Activated T-cell treated with anti-CD3 and anti-CD28 coated beads, Interleukin-2, amount 50 U/mL, for 72 hours (primary cell): ENCODE measurements at places on chromosomes 5 and 9.

DNA sequence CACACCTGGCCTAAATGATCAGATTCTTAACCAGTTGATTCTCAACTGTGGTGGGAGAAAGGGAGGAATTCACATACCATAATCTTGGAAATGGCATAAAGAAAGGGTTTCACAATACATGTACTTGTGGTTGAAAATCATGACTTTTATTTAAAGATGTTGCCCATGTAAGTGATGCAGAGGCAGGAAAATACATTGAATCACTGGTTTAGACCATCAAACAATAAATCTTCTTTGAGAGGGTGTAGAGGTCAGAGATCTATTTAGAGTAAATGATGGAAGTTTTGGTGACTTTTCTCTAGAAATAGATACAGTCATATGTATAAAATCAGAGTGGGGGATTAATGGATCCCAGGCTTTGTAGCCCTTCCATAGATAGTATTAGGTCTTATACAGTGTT is 15.4 kb downstream of the NDUFS4 start:
- DNase-seq, result no peak

GRCh38 chr5:179806250-179807048 is at the start of gene MGAT4B:
Gene MGAT4B, minus strand, starts transcription at chr5:179806866. Its CDS starts 283 bp downstream, at chr5:179806583.
- DNase-seq, result peak; percentile 71

GRCh38 chr5:170300361-170301013 is 2.9 kb upstream of the LCP2 start:
- no peak for DNase-seq

DNA sequence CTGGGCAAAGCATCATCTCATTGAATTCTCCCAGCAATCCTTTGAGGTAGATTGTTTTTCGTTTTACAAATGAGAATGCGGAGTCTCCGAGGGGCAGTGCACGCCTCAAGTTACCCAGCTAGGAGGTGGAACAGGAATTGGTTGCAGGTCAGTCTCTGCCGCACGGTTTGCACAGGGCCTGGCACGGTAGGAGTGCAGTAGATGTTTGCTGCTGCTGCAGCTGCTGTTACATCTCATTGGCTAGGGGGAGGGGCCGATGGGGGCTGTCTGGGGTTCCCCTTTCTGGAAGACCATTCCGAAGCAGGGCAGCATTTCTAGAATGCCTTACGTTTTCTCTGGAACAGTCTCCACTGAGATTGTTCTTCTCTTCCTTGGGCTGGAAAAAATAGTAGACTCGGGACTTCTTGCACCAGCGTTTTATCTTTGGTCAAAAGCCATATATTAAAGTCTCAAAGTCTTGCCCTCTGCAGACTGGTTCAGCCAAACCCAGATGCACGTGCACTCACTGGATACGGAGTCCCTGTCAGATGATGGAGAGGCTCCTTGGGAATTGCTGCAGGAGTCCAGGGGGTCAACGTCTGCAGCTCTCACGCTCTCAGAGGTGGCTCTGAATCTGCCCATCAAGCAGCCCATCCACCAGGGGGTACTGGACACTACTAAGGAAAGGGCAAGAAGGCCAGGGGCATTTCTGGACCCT is 1.2 kb downstream of the USP20 start:
- DNase-seq, result peak; percentile 48

- no peak for DNase-seq
Observed at GRCh38 chr5:110463106-110463505, 263.4 kb downstream of the TMEM232 start.

GRCh38 chr5:18772475-18772874 is 1138.2 kb downstream of the TAF11L14 start:
- no peak for DNase-seq

GRCh38 chr5:151870820-151871219 is 53.8 kb downstream of the GLRA1 start:
- DNase-seq, result no peak

DNA sequence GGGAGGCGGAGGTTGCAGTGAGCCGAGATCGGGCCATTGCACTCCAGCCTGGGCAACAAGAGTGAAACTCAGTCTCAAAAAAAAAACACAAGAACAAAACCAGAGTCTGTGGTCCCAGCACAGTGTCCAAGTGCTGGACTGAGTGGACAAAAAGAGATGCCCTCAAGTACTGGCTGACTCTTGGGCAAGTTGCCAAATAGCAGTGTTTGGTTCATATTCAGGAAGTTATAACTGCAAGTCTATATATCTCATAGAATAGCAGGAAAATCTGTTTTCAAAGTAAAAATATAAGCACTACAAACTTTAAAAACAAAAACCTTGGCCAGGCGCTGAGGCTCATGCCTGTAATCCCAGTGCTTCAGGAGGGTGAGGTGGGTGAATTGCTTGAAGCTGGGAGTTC is 7.3 kb downstream of the HABP4 start:
- DNase-seq, result no peak

- peak; percentile 38 for DNase-seq
Observed at GRCh38 chr5:4879693-4880303, 260.3 kb upstream of the ADAMTS16 start.

DNA sequence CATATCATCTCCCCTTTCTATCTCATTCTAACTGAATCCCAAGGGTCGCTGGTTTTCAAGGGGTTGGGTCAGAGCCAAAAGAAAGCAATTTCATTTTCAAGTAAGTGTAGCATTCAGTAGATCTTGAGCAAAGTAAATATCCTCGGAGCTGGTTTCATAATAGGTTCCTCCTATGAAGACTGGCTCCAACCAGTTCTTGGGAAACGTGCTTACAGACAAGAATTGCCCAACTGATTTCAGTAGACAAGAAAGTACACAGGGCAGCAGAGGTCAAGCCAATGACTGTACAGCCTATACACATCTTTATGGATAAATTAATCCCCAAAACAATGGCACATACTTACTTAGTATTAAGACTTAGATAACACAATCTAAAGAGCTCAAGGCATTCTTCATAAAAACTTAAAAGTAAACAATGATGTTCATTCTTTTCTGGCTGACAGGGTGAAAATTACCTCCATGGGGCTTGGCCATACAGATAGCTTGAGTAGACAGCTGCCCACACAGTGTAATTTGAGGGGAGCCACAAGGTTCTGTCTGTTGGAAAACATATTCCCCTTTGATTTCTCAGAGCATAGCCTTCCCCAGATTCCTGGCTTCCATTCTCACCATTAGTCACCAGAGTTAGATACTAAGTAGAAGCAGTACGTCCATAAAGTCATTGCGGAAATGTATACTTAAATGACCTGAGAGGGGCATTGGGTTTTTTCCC is 163.9 kb downstream of the ARRDC3 start:
- DNase-seq, result no peak

- DNase-seq, result no peak
Observed at GRCh38 chr9:68492806-68493205, 47.9 kb downstream of the TMEM252 start.

DNA sequence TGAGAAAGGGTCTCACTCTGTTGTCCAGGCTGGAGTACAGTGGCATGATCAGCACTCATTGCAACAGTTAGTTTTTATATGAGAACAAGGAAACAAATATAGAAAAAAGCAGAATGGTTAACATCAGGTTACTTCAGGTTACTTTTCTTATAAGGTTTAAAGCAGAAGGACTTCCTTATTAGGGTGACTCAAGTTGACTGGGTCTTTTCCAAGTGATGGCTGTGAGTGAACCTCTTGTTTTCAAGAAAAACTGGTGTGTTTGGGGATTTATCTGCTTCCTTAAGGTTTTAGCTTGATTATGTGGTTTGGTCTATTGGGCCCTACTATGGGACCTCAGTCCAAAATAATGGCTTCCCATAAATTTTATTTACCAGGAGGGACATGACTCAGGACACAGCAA is 99.2 kb downstream of the ARRDC3 start:
- no peak for DNase-seq

GRCh38 chr5:81209869-81210493 is 23.1 kb upstream of the CKMT2 start:
- DNase-seq, result peak; percentile 60

DNA sequence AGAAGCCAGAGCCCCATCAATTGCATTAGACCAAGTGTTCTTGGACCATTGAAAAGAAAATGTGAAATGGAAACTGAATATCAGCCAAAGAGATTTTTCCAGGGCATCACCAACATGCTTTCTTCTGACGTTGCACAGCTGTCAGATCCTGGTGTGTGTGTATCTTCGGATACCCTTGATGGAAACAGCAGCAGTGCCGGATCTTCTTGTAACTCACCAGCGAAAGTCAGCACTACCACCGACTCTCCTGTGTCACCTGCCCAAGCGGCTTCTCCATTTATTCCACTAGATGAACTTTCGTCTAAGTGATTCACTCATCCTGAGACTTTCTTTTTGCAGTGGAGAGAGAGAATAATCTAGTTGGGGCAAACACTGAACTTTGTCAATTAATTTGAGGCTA is 75.7 kb downstream of the PIP5K1B start:
- DNase-seq, result no peak

GRCh38 chr9:135369412-135369990 is 110.1 kb upstream of the PPP1R26 start:
- DNase-seq, result no peak

GRCh38 chr9:124377551-124378406 is 37.5 kb downstream of the PSMB7 start:
- no peak for DNase-seq

- DNase-seq, result no peak
Observed at GRCh38 chr9:32722704-32723103, 60.6 kb upstream of the TMEM215 start.

GRCh38 chr5:146690880-146691355 is 174.9 kb upstream of the GPR151 start:
- DNase-seq, result no peak

GRCh38 chr9:131961496-131961880 is 118.2 kb downstream of the MED27 start:
- no peak for DNase-seq

DNA sequence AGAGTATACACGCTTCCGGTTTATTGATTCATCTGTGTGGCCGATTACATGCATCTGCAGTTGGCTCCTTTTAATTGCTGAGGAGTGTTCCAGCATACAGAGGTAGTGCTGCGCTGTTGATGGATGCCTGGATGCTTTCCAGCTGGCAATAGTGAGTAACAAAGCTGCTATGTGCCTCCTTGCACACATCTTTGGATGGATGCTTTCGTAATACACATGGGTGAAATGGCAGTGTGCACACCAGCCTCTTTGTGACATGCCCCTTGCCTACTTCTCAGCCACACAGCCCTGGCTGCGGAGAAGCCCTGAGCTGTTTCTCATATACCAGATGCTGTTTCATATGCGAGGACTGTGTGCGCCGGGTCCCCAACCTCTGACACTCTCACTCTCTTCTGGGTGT is 151.0 kb downstream of the GADD45G start:
- DNase-seq, result no peak

DNA sequence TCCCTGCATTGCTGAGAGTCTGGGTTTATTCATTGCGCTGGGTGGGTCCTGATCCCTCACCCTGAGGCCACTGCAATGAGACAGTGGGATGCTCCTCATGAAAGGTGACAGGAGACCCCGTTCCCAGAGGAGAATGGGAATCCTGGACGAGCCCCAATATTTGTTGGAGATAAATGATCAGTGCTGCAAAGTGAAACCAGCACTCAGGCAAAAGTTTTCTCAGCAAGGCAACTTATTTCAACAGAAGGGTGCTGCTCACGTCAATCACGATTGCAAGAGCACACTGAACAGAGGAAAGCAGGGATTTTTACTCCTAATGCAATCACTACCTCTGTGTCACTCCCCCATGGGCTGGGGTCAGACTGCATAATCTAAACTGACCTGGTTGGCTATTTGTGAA is 110.2 kb upstream of the MAMDC2 start:
- DNase-seq, result no peak

GRCh38 chr9:123390337-123391135 is 34.5 kb downstream of the CRB2 start:
- DNase-seq, result no peak

DNA sequence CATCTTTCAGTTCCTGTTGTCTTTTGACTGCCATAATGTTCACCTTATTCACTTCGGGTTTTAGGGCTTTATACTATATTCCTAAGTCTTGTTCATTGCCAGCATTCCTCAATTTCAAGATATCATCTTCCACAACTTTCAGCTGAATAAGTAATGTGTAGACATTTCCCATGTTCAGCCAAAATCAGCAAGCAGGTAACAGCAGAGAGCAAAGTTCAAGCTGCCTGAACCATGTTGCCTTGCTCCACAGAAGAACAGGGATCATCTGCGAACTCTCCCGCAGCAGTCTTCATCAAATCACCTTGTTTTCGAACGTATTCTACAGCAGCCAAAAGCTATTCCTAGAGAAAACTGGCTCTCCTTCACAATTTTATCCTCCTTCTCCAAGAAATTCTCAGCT is 95.3 kb upstream of the CCDC112 start:
- DNase-seq, result no peak

DNA sequence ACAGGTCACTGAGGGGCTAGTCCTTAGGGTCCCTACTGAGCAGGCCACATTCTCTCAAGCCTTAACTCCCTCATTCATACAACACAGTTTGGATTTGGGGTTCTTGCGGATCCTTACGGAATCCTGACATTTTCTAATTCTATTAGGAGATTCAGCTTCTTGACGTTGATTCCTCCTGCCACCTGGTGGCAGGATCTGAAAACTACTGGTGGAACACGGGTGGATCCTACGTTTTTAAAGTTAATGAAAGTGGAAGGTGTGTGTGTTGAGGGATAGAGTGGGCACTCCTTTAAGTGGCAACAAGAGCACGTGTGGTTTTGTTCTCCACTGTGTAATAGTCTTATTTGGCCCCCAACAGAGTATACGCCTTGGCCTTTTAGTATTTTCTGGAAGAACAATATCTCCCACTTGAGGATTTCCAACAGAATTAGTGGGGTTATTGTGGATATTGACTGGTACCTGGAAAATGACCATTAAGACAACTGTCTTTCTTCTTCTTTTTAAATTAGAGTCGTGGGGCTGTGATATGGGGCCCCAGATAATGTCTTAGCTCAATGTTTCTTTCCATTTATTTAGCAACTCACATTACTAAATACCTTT is 25.2 kb downstream of the SLC28A3 start:
- peak; percentile 52 for DNase-seq

- DNase-seq, result no peak
Observed at GRCh38 chr5:163460562-163461171, at the start of gene HMMR. Gene HMMR, plus strand, starts transcription at chr5:163460632. Its CDS starts 61 bp downstream, at chr5:163460693.

DNA sequence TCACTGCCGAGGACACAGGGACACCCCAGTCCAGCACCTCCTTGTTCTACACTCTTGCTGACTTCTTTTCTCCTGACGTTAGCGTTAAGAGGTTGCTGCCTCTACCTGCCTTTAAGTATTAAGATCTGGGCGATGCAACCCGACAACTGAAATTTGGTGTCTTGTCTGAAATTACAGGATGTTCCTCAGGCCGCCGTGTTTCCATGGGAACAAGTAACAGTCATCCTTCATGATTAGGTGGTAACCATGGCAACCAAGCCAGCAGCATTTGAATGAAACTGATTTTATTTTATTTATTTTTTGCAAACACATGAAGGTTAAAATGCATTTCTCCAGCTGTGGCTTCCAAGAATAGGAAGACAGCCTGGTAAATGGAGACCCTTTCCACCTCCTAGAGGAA is 20.8 kb downstream of the DAB2IP start:
- no peak for DNase-seq
